Progenitor cell of endocrine pancreas (in vitro differentiated cells): ENCODE measurements at places on chromosomes 5 and 9.
A peak's percentile ranks its signal among the peaks of the same experiment; 100 is the strongest.

DNA sequence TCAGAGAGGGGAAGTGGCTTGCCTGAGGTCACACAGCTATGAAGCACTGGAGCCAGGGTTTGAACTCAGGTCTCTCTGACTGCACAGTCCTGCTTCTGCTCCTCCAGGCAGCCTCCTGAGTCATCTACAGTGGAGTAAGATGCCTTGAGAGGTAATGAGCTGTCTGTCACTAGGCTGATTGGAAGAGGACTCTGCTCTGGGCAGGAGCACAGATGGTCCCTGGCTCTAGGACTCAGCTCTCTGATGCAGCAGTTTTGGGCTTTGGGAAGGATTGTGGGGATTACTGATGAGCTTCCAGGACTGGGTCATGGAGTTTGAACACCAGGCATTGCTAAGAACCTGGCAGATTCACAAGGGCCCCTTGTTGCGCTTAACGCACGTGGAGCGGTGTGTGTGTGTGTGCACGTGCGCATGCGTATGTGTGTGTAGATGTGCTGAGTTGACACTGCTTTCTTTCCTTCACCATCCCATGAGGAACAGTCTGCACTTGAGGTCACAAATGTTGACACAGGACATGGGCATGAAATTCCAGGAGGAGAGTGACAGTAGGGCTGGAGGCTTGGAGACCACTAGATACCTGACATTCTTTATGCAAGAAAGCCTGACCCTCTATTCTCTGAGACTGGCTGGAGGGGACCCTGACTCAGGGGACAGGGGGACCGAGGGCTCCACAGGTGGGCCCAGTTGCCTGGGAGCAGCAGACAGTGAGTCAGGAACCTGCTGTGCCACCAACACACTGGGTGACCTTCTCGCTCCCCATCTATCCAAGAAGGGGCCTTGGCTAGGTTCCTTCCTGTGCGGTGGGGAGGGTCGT, 170.5 kb downstream of the RGS3 start:
- no peak for DNase-seq
- no peak overlapping the region for H3K4me3 ChIP-seq
- H3K36me3 ChIP-seq = no peaks in the 10 kb centered on the region
- H3K4me1 ChIP-seq = peaks cover 33% of the 10 kb centered on the region
- H3K27me3 ChIP-seq = no peaks in the 10 kb centered on the region

GRCh38 chr5:123132316-123132715, 43.3 kb downstream of the PRDM6 start:
- DNase-seq = no peak
- no peaks in the 10 kb centered on the region for H3K36me3 ChIP-seq

- no peak overlapping the region for H3K4me3 ChIP-seq
- peaks cover 4% of the 10 kb centered on the region for H3K4me1 ChIP-seq
- H3K27me3 ChIP-seq = peaks cover 31% of the 10 kb centered on the region
Measured at GRCh38 chr5:178280631-178281030, 48.0 kb upstream of the PHYKPL start.

GRCh38 chr9:33272061-33272460, 7.2 kb downstream of the CHMP5 start:
- no peak for DNase-seq
- H3K27ac ChIP-seq = peak overlapping the region; percentile 24
- no peaks in the 10 kb centered on the region for H3K4me1 ChIP-seq
- peaks cover 10% of the 10 kb centered on the region for H3K36me3 ChIP-seq
